ENCODE measurements at places on chromosomes 1 and 21.

- DNase-seq, result no peak
Measured at GRCh38 chr1:3393024-3393986, 61.2 kb upstream of the ARHGEF16 start.

GRCh38 chr21:41846536-41846935, 32.6 kb downstream of the PRDM15 start:
- no peak for DNase-seq

DNA sequence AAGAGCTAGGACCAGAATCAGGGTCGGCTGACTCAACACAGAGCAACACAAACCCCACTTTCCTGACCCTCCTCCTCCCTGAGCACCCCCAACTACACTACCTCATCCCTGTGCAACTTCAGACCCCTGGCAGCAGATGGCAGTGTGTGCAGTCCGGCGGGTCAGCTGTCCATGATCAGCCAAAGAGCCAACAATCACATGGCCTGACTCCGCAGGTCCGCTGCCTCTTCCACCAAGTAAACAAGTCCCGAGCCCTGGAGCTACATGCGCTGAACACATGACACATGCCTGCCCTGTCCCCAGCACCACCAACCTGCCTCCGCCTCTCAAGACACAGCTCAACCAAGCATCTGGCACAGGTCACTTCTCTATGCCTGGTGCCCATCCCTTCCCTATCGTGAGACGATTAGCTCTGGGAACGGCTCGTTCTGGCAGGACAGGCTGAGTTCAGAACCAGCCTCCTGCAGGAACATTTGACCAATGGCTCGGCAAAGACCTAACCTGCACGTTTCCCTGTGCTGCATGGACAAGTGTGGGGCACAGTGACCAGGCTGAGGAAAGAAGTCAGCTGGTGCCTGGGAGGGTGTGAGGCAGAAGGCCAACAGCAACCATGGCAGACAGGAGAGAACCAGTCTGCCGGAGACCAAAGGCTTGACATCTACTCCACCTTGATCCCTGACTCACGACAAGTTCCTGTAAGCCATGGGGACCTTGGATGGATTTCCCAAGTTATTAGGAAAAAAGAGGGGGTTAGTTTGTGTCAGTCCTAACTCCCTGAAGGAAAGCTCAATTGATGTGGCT, 60.3 kb downstream of the CD46 start:
- DNase-seq, result no peak

DNA sequence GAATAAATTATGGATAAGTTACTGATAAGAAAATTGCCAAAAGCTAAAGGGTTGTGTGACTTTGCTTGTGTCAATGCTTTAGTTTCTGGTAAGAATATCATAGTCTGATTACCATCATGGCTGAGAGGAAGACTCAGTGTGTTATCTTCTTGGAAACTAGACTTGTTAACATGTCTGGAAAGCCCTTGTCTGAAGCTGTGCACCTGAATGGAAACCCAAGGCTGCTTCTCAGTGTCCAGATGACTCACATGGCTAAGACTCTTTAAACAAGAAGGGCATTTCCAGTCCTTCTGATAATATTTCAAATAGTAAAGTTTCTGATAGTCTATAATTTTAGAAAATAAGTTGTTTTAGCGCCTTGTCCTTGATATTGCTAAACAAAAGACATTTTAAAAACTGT, 1092.7 kb downstream of the PLA2G4A start:
- no peak for DNase-seq

- DNase-seq, result peak; percentile 86
Measured at GRCh38 chr1:21937372-21938121, 437 bp upstream of the HSPG2 start.

All from GM19239 (cell line).